ENCODE measurements at places on chromosomes 11 and 22.

DNA sequence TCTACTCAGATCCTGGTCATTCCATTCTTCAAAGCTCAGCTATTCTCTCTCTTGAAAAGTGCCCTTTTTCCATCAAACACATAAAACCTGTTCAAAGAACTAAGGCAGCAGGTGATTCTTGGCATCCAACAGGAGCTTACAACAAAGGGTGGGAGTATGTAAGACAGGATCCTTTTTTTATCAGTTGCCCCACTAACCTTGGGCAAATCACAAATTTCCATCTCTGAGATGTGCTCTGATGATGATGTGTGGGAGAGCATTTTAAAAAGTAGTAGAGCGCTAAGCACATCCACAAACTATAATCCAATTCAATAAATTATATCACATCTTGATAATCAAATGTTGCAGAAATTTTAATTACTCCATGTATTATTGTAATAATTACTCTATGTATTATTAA lies 53.7 kb upstream of the FDX1 start:
- DNase-seq = no peak

GRCh38 chr11:12979928-12980689 lies 29.0 kb upstream of the RASSF10 start:
- DNase-seq = no peak

- no peak for DNase-seq
Observed at GRCh38 chr11:47485107-47485506, 36.2 kb upstream of the RAPSN start.

GRCh38 chr11:72413914-72414628 lies 20.3 kb downstream of the CLPB start:
- peak; percentile 29 for DNase-seq

- DNase-seq = no peak
Observed at GRCh38 chr11:35812828-35813227, 131.0 kb upstream of the LDLRAD3 start.

GRCh38 chr22:42893371-42894150 lies 36.5 kb upstream of the ARFGAP3 start:
- DNase-seq = no peak

DNA sequence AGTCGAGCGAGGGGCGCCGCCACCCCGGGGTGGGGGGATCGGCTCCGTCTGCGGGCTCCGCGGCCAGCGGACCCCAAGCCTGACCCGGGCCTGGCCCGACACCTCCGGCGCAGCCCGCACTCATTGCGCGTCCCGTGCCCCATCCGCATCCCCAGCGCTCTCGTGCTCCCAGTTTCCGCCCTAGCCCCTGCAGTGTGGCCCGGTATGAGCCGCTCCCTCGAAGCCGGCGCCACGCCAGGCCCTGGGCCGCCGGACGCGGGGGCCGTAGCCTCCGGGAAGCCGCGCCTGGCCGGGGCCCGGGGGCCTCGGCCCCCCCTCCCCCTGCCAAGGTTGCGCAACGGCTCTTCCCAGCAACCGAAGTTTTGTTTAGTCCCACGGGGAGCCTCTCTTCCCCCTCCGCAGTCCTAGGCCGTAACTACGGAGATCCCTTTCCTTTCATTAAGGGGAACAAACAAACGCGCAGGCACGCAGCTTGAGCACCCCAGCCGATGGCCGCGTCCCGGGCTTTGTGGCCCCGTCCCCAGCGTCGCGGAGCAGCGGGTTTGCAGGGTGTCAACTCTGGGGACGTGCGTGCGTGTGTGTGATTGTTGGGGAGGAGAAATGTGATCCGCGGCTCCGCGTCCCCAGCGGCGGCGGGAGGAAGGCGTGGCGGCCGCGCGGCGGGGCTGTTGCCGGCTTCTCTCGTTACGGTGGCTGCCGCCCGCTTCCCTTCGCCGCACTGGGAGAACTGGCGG lies 883 bp downstream of the HIPK3 start:
- peak; percentile 79 for DNase-seq

DNA sequence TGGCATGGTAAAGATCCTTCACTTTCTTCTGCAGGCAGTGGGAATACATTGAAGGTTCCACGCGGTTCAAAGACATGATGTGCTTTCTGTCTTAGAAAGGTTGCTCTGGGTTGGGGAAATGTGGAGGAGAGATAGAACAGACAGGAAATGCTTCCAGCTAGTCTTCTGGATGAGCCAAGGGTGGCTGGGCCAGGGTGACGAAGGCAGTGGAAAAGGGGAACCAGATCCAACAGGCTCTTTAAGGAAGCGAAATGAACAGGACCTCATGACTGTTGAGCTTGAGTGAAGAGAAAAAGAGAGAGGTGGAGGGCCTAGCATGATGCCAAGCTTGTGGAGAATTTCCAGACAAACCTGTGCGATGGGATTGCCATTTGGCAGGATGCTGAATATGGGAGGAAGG lies 56.4 kb upstream of the LMO1 start:
- DNase-seq = no peak

- no peak for DNase-seq
Observed at GRCh38 chr11:99519095-99519494, 498.3 kb downstream of the CNTN5 start.

GRCh38 chr11:14500181-14500651 lies 605 bp upstream of the COPB1 start:
- DNase-seq = peak; percentile 25

DNA sequence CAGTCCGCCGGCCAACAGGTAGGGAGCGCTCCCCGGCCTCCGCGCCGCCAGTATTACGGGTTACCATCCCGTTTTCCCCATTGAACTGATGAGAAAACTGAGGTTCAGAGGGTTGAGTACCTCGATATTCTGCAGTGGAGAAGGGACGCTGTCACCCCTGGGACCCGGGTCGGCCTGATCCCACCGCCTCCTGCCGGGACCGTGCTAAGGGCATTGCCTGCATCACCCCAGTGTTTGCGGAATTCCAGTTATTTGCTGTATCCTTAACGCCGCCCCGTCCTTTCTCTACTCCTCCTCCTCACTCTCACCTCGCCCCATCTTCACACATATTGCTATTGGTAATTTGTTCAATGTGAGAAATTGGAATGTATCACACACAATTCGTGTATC lies 370 bp upstream of the A4GALT start:
- DNase-seq = no peak

GRCh38 chr11:10653946-10654810 lies 39.4 kb downstream of the IRAG1 start:
- DNase-seq = no peak

DNA sequence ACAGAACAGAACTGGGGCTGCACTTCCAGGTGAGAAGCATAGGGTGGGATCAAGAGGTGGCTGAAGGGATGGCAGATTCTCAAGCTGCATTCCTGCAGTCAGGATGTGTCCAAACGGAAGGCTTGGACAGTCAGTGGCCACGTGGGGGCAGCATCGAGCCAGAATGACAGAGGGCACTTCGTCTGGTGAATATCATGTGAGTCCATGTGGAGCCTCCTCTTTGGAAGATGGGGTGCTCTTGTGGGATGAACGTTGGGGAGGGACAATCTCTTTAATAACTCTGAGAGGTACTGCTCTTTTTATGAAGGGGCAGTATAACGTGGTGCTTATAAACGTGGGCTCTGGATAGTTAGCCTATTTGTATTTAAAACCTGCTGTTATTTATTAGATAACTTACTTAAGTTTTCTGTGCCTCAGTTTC lies 154.9 kb upstream of the NAV2 start:
- no peak for DNase-seq

GRCh38 chr22:29715240-29715639 lies 4.6 kb upstream of the CABP7 start:
- DNase-seq = no peak

DNA sequence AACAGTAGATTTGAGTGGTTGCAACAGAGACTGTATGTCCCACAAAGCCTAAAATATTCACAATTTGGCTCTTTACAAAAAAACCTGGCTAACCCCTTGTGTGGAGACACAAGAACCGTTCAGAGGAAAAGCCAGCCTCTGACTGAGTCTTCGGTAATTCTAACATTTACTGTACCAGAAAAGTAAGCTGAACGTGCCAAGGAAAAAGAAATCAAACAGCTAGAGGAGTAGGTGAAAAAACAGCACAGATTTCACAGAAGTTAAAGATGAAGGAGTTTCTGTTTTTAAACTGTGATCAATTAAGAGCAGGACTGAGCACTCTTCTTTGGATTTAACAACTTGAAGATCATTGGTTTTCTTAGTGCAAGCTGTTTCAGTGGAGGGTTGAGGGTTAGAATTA lies 424.7 kb upstream of the KIRREL3 start:
- DNase-seq = no peak

GRCh38 chr11:19973136-19973635 lies 187.1 kb downstream of the DBX1 start:
- no peak for DNase-seq

GRCh38 chr11:773425-773824 lies 3.9 kb downstream of the GATD1 start:
- no peak for DNase-seq

DNA sequence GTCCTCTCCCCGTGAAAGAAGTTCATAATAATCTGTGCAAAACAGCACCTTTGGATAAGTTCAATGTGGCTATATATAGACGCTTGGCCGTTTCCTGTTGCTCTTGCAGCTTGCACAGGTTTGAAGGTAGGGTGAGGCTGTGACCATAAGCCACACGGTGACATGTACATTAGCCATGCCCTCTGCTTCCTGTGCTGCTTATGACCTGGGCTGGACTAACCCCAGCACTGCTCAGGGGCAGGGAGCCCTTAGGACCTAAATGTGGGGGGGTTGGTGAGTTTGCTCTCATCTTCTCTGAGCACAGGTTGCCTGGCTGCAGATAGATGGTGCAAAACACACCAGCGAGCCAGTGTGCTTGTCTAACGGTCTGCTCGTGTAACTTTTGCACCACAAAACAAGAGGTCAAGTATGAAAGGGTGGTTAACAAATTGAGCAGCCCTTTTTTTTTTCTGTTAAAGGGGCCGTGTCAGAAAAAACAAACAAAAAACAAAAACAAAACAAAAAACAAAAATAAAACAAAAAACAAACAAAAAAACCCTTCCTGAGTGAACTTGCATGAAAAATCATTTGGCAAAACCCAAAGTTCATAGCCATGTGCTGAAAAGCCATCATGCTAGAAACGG lies 37.3 kb downstream of the FLI1 start:
- no peak for DNase-seq

GRCh38 chr11:10109806-10110205 lies 184.2 kb downstream of the SBF2 start:
- peak; percentile 72 for DNase-seq

GRCh38 chr11:7597620-7598019 lies 75.7 kb downstream of the CYB5R2 start:
- DNase-seq = no peak

All from skeletal muscle cell (primary cell).